ENCODE measurements at places on chromosomes 13 and 19.
A peak's percentile ranks its signal among the peaks of the same experiment; 100 is the strongest.

- peak; percentile 6 for DNase-seq
Measured at GRCh38 chr13:42041011-42041683, 7.3 kb upstream of the DGKH start.

GRCh38 chr13:44785401-44785800 lies 203.9 kb downstream of the NUFIP1 start:
- DNase-seq, result no peak

GRCh38 chr19:54518844-54519243 lies 16.2 kb downstream of the LAIR2 start:
- DNase-seq, result no peak

DNA sequence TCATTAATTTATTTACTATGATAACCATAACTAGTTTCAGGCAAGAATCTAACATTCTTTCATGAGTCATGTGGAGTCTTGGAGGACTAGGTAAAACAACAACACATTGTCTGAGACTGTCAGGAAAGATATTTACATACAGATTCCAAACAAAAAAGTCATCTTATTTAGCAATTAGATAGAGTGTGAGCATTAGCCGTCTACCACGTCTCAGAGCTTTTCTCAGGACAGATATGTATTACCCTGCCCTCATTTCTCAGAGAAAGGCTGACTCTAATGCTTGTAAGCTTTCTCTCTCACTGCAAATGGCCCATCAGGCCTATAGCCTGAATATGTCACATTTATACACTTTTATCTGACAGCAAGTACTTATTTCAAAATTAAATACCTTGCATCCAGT lies 312.1 kb upstream of the PCDH20 start:
- DNase-seq, result no peak

GRCh38 chr13:52786766-52787165 lies 47.1 kb upstream of the CNMD start:
- no peak for DNase-seq

DNA sequence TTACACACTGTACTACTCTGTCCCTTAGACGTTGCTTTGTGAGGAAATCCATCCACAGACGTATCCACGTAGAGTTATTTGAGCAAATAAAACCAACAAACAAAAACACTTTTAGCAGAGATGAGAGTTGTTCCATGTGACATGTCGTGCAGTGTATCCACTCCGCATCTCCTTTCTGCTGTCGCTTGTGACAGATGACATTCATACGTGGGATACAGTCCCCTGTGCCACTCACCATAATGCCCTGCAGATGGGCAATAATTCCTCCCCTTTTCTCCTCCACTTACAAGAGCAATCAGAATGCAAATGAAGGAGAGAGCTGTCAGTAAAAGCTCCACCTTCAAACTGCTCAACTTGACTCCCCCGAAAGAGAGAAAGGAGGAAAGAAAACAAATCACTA lies 26.0 kb downstream of the IRS2 start:
- DNase-seq, result no peak

DNA sequence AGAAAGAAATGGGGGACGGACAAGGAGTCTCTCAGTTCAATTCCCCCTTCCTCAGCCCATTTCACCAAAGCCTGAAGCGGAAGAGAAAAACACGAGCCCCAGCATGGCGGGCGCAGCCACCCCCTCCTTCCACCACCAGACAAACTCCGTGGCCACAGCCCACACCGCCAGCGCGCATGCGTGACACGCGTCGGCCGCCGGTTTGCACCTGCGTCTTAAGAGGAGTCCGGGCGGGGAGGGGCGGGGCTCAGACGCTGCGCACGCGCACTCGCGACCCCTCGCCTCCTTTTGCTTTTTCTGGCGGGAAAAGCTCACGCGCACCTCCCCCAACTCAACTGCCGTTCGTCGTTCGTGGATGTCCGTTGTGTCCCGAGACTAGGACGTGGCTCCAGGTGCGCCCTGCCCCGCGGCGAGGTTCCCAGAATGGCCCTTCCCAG lies at the start of gene KASH5:
TSS of gene KASH5 (plus strand) at position 314 of the 437 bp plus-strand sequence. CDS start 2,635 bp downstream, outside the sequence.
- peak; percentile 91 for DNase-seq

DNA sequence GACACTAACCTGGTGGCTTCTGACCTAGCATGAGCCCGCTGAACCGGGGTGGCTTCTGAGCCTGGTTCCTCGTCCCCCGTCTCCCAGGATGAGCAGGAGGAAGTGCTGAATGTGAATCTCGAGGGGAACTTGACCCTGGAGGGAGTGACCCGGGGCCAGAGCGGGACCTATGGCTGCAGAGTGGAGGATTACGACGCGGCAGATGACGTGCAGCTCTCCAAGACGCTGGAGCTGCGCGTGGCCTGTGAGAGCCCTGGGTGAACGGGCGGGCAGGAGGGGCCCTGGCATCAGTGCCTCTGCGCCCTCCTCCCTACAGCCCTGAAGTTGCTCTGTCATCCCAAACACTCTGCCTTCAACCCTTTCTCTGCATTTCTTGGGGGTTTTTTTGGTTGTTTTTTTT lies 5.6 kb downstream of the BCAM start:
- DNase-seq, result no peak

GRCh38 chr13:109483284-109483683 lies 303.1 kb downstream of the IRS2 start:
- no peak for DNase-seq

- no peak for DNase-seq
Measured at GRCh38 chr19:20167651-20168122, 673 bp downstream of the ZNF486 start.

DNA sequence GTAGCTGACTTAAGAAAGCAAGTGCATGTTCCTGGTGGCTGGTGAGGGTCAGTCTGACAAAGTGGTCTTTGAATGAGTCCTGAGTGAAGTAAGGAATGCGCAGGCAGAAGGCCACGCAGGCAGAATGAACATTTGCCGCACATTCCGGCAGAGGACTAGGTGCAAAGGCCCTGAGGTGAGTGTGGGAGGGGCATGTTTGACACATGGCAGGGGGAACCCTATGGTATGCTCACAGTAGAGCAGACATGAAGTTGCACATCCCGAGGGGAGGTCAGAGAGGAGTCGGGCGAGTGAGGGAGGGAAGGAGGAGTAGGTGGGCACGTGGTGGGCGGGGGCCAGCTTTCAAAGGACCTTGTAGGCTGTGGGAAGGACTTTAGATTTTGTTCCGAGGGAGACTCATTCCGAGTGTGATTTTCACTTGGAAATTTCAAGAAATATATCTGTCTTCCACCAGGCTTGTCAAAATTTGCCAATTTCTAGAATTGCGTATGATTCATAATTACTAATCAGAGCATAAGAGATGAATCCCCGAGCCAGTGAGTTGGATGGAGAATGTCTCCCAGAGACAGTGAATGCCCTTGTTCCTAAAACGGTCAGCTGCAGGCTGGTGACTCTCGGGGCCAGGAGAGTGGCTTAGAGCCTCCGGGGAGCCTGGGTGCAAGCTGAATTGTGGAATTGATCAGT lies 40.3 kb downstream of the ERICH6B start:
- DNase-seq, result no peak

DNA sequence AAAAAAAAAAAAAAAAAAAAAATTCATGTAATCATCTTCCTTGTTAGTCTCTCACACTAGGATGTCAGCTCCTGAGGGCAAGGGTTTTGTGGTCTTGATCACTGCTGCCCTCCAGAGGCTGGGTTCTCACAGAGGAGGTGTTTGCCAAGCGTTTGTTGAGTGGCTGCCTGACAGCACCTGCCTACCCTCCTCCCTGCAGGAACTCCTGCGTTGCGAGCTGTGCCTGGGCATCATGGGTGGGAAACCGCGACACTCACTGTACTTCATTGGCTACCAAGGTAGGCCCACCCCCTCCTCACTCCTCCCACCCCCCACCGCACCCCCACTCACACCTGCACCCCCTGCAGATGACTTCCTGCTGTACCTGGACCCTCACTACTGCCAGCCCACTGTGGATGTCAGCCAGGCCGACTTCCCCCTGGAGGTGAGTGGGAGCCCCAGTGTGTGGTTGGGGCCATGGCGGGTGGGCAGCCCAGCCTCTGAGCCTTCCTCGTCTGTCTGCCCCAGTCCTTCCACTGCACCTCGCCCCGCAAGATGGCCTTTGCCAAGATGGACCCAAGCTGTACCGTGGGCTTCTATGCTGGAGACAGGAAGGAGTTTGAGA lies 8.1 kb downstream of the ATG4D start:
- DNase-seq, result peak; percentile 53

DNA sequence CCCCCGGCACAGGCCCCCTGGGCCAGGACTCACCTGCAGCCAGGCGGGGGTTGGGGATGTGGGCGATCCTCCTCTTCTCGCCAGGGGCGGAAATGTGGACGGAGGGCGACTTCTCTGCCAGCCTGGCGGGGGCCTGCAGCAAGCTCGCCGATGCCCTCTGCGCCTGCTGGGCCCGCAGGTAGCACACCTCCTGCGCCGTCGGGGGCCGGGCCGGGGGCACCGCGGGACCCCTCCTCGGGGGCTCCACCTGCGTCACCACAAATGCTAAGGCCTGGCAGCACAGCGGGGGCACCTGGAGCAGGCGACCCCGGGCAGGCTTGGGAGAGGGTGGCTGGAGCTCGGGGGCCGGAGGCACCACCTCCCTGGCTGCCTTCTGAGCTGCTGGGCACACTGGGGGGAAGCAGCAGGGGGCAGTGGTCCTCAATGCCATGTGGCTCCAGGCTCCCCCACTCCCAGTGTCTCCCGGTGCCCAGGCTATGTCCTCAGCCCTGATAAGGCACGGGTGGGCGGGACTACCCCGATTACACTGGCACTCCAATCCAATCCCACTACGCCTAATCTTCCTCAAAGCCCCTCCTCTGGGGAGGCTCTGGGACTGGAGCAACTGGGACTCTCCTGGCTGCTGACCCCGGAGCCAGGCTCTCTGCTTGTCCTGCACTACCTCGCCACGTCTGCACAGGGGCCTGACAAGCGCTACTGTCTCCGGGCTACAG lies 11.6 kb upstream of the ATP8B3 start:
- DNase-seq, result no peak

GRCh38 chr19:12639901-12640613 lies 26.5 kb downstream of the MAN2B1 start:
- DNase-seq, result peak; percentile 86

GRCh38 chr13:110506859-110507566 lies 54.5 kb downstream of the RAB20 start:
- DNase-seq, result no peak
